ENCODE measurements at places on chromosomes 3 and 15. TPM values are rescaled to one million over a fixed set of nuclear protein-coding genes. Genes with fewer than 3 reads are reported as not detected.
A peak's percentile ranks its signal among the peaks of the same experiment; 100 is the strongest.

SERPINI2 gene
- not detected for total RNA-seq

GRCh38 chr3:161423911-161424522 lies 52.7 kb upstream of the SPTSSB start:
- DNase-seq, result peak; percentile 66

CHDH gene
- total RNA-seq, result 7.9 TPM

DNA sequence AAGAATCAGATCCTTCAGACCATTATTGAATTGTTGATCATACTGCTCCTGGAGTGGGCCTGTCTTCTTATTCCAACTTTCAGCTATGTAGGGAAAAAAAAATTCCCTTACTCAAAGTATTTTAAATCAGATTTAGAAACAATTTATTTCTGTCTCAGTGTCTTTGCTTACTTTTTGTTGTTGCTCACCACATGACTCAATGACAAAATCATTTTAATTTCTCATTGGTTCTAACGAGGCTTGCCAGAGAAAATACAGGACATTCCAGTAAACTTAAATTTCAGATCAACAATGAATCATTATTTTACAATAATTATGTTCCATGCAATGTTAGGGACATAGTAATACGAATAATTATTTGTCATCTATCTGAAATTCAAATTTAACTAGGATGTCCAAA lies 748.5 kb upstream of the CBLB start:
- DNase-seq, result peak; percentile 33

DNA sequence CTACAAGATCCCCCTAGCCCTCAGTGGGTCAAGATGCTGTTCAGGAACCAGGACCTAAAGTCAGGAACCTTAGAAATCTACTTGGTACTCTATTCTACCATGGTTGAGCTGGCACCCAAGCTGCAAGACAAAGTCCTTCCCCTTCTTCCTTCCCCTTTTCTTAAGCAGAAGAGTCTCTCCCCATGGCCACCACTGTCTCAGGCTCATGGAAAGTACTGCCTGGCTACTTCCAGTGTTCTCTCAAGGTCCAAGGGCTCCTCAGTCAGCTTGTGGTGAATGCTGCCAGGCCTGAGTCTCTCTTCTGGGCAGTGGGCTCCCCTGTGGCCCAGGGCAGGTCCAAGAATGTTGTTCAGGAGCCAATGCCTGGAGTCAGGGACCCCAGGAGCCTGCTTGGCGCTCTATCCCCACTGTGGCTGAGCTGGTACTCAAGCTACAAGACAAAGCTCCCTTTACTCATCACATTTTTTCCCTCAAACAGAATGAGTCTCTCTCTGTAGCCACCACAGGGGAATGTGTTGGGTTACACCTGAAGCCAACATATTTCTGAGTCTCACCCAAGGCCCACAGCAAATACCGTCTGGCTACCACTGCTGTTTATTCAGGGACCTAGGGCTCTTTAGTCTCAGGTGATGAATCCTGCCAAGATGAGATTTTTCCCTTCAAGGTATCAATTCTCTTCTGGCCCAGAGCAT lies 18.1 kb upstream of the SLC27A2 start:
- DNase-seq, result no peak

GRCh38 chr3:194522579-194523046 lies 35.8 kb upstream of the ATP13A3 start:
- DNase-seq, result peak; percentile 94

DNA sequence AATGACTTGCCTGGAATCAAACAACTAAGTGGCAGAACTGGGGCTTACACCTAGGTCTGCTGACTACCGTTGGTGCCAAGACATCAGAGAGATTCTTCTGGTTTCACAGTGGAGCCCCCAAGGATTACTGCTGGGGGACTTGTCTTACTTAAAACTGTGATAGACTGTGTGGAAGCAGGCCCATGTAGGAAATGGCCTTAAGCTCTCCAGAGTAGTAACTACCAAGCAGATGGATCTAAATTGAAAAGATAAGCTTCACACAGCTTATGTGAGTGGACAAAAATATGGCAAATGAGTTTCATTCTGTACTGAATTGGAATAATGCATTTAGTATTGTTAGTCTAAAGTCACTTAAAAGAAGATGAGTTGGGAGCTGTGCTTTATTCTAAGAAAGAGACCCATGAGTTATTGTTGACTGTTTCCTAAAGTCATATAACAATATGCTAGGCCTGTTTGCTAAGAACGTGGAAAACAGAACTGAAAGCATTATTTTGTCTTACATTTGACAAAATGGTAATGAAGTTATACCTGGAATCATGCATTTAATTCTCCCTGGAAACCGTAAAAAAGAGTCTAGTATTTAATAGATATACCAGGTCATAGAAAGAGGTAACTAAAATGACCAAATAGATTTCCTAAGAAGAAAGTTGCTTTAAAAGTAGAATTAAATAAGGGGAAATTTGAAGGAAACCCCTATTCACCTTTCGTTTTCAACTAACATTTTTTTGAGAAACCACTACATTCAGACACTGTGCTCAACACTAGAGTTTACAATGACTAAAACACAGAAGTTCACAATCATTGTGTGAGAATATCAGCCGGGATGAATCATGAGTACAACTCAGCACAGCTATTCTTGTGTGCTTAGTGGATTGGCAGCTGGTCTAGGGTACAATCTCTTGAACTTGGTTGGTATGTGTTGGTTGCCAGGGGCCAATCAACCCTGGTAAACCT lies 13.0 kb upstream of the MAPK6 start:
- DNase-seq, result peak; percentile 70

GOLGA8J gene
- total RNA-seq, result not detected

THAP10 gene
- 7.9 TPM for total RNA-seq

- peak; percentile 77 for DNase-seq
Observed at GRCh38 chr15:79339588-79340314, 28.8 kb downstream of the TMED3 start.

DNA sequence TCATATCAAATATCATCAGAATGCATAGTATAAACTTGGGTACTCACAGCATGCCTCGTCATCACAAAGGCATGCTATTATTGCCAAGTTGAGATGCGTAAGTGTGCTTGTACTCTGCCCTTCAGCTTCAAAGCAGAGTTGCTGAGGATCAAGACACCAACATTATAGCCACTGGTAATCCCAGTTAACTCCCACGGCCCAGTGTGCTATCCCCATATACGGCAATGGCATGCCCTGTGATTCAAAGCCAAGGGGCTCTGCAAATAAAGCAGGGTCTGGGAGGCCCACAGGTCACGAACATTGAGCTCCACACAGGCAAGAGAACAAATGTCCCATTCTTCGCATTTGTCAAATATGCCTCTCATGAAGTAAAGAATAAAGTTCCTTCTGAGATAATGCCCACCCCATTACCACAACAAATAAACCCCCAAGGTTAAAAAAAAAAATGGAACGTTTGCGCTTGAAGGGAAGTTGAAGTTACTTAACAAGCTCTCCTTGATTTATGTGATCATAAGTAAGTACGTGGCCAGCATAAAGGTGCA lies 298.1 kb upstream of the NECTIN3 start:
- peak; percentile 22 for DNase-seq

DNA sequence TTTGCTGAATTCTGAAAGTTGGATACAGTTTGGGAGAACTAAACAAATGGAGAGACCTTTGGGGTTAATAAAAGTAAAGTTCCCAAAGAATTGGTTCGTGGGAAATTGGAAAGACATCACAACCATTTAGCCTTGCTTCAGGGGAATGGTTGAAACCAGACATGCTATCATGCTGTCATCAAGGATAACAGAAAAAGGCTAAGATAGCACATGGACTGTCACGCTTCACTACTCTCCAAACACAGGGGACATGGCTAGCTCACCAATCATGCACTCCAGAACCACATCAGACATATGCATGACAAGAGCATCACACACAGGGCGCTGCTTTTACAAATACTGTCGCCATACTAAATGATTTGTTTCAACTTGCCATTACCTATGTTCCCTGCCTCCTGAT lies 671.7 kb upstream of the ROBO1 start:
- DNase-seq, result no peak

- peak; percentile 36 for DNase-seq
Observed at GRCh38 chr15:78638658-78639314, 2.2 kb downstream of the CHRNB4 start.

DNA sequence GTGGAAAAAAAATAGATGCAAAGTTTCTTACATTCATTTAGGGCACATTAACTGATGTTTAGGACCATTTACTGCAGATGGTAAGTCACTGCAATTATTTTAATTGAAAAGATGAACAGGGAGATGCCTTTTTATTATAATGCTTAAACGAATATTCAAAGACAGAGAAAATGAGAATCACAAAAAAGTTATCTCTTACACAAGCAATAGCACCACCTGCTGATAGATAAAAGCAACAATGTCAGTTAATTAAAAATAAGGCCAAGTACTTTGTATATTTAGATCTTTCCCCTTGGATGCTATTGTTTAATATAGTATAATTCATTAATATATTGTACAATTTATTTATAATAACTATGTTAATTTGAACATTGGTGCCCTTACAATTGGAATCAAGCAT lies 55.9 kb downstream of the IFT80 start:
- peak; percentile 53 for DNase-seq

DNA sequence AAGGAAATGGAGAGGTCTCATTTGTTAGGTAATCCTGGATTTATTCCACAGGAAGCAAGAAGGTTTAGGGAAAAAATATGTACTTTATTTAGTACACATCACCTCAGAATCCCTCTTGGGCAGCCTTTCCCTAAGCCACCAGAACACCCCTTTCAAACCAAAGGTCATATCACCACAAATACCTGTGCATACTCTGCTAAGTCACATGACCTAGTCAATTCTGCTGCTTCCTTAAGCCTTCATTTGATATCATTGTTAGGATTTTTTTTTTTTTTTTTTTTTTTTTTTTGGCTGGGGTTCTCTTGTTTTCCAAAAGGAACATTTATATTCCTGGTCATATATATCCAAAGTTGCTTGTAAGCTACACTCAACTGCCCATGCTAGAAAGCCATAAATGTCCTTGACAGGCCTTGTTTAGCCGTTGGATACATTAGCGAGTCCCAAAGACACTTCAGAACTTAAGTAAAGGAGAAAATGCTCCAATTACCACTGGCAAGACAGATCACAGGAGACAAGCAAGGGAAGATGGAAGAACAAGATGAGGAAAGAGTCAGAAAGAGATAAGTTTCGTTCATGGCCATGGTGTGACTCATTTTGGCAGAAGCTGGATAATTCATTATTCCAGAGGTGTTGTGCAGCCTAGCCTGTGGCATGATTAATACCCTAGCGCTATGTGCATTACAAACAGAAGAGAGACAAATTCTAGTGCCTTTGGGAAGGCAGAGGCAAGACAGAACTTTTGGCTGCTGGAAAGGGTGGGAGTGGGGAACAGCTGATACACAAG lies 155.6 kb upstream of the SLC2A2 start:
- peak; percentile 86 for DNase-seq

DNA sequence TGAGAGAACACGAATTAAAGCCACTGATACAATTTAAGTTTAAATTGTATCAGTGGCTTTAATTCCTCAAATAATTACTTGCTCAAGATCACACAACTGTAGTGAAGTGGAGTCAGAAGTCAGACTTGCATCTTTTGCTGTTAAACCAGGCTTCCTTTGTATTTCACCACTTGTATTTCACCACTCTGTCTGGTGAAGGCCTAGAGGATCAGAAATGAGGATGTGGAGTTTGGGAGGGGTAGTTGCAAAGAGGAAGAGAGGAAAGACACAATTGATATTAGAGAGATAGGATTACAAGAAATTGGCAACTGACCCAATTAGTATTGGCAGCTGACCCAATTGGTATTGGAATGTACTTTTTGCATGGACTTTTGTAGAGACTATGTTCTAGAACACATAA lies 288.1 kb upstream of the GPR149 start:
- no peak for DNase-seq

GRCh38 chr3:107986505-107986904 lies 104.3 kb downstream of the CD47 start:
- peak; percentile 79 for DNase-seq

GRCh38 chr3:31645256-31645655 lies 112.5 kb downstream of the STT3B start:
- no peak for DNase-seq

GRCh38 chr15:101351736-101352135 lies 56.7 kb upstream of the SNRPA1 start:
- no peak for DNase-seq

GRCh38 chr15:44712346-44713005 lies 1.2 kb downstream of the B2M start:
- DNase-seq, result peak; percentile 91

DNA sequence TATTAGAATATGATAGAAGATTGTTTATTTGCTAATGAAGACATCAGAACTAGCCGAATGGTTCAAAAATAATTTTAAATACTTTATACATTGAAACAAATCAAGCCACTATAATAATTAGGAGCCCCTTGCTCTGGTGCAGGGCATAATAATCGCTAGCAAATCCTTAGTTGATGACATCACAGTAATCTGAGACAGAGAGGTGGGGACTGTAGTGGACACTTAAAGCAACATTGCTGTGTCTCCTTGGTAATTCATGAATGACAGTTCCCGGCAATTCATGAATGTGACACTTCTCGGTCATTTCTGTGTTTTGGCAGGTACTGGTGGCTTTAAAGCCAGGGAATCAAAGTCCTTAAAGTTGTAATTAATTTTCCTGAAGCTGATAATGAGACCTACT lies 114.3 kb downstream of the PPM1L start:
- DNase-seq, result no peak

GRCh38 chr3:5251196-5251583 lies 63.7 kb downstream of the EDEM1 start:
- no peak for DNase-seq

DNA sequence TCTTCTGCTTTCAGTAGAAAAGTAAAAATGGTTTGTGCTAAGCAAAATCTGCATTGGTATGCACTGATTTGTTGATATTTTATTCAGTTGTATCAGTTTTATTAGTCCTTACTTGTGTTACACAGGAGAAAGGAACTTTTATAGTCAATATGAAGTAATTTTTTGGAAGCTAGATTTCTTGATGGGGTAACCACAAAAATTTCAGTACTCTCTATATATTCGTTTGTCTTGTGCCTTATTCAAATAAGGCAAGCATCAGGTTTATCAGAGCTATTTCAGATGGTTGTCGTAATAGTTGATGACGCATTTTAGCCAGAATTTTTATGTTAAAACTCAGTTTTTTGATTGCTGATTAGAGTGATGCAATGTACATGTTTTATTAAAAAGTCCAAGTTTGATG lies 50.7 kb upstream of the NIPA1 start:
- DNase-seq, result peak; percentile 84

DNA sequence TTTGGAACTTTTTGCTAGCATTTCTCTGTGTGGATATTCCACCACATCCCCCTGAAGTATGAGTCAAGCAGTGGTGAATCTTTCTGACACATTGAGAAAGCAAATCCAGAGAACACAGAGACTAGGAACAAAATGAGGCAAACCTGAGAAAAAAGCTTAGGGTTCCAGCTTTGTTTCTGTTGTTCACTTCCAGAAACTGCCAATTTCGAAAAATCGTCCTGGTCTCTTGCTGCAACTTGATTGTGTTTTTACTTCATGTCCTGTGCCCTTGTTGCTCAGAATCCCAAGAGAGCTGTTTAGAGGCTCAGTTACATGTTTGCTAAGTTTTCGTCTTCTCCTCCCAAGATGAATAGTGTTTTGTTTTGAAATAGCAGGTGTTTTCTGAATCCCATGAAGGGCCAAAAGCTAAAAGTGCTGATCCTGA lies 13.7 kb downstream of the MAP2K1 start:
- no peak for DNase-seq

CDC25A gene
- 0.90 TPM for total RNA-seq

ZNF860 gene
- 1.2 TPM for total RNA-seq

- DNase-seq, result no peak
Observed at GRCh38 chr3:38116471-38117162, 20.3 kb downstream of the ACAA1 start.

GRCh38 chr15:65638681-65639089 lies 16.9 kb downstream of the SLC24A1 start:
- peak; percentile 86 for DNase-seq

GRCh38 chr3:119795849-119796248 lies 13.9 kb downstream of the NR1I2 start:
- no peak for DNase-seq
